ENCODE measurements at places on chromosomes 2 and 18.
A peak's percentile ranks its signal among the peaks of the same experiment; 100 is the strongest.

GRCh38 chr2:196293751-196294515 lies 122.6 kb upstream of the STK17B start:
- peak; percentile 84 for DNase-seq

- DNase-seq, result no peak
Observed at GRCh38 chr18:28163201-28163775, 13.6 kb downstream of the CDH2 start.

DNA sequence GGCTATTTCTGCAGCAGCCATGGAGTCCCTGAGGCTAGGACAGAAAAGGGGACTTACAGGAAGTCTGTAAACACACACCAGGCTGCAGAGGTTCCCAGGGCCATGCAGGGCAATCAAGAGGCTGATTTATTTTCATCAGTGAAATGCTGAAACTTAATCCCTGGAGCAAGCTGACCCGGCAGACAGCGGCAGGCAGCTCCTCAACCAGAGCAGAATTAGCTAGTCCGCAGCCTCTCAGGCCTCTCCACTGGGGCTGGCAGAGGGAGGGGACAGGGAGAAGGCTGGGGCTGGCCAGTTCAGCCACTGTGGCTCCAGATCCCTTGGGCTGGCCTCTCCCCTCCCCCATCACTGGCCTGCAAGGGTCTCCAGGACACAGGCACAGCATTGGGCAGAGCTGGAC lies 136.3 kb downstream of the TNS1 start:
- no peak for DNase-seq

DNA sequence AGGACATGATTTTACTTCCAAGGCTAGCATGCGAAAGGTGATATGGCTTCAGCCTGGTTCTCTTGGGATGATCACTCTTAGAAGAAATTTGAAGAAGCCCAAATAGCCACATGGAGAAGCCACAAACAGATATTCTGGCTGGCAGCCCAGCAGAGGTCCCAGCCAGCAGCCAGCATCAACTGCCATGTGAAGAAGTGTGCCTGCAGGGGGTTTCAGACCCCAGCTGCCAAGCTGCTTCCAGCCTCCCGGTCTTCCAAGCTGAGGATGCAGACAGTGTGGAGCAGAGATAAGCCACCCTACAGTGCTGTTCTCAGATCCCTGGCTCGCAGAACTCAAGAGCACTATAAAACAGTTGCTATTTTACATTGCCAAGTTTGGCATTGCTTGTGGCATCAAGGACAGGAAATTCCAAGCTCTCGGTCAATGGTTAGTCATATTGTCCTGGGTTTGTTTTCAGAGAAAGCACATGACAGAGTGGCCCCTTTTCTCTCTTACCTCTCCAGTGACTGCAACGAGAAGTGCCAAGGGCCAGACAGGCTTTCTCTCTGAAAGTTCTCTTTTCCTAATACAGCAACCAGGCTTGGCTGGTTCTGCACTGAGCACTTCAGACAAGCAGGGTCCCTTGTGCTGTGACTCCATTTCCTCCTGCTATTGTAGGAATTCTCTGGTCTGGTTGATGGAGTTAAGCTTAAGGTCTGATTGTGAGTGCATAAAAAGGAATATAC lies 223.7 kb downstream of the ANKRD30B start:
- no peak for DNase-seq

DNA sequence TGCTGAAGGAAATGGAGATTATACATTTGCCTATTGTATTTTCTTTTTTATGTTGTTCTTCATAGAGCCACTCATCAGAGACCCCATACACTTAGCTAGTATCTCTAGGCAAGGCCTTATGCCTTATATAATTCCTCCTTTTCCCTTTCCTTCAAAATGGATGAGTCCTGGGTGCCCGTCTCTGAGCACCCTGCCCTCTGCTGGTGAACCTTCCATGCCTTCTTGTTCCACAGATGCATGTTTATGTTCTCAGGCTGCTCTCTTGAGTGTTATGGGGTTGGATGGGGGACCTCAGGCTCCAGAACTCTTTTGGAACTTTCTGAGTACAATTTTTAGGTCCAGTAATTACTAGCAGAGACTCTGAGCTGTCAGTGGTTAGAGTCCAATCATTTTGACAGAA lies 368.6 kb upstream of the SPRED2 start:
- DNase-seq, result peak; percentile 22

GRCh38 chr2:181632733-181633401 lies 24.0 kb downstream of the CERKL start:
- peak; percentile 60 for DNase-seq

DNA sequence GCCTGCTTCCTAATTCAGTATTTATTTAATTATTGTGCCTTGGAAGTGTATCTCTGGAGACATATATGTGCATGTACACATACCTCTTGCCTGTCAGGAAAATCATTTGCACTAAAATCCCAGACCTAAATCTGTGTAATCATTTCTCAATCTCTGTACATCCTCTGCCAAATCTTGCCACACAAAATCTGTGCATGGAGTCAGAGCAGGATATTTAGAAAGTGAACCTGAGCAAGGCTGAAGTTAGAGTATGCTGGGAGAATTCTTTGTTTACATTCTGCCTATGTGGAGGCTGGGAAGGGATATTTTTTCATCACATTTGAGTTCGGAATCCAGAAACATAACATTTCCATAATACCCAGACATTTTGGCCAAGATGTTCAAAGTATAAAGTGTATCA lies 9.3 kb downstream of the XRCC5 start:
- no peak for DNase-seq

DNA sequence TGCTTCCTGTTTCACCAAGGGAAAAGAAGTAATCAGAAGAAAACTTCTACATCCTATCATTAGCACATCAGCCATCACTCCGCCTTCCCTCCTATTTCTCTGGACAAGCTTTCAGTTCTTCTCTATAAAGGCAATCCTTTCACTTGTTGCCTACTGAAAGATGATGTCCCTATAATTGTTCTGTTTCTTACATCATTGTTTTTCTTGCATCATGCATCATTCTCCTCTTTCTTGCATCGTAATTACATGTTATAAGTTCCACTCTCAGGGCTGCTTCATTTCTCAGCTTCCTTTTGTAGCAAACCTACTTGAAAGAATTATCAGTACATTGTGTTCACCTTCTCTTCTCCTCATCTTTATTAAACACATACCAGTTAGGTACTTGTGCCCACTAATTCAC lies 7.2 kb downstream of the SLC30A6 start:
- no peak for DNase-seq

DNA sequence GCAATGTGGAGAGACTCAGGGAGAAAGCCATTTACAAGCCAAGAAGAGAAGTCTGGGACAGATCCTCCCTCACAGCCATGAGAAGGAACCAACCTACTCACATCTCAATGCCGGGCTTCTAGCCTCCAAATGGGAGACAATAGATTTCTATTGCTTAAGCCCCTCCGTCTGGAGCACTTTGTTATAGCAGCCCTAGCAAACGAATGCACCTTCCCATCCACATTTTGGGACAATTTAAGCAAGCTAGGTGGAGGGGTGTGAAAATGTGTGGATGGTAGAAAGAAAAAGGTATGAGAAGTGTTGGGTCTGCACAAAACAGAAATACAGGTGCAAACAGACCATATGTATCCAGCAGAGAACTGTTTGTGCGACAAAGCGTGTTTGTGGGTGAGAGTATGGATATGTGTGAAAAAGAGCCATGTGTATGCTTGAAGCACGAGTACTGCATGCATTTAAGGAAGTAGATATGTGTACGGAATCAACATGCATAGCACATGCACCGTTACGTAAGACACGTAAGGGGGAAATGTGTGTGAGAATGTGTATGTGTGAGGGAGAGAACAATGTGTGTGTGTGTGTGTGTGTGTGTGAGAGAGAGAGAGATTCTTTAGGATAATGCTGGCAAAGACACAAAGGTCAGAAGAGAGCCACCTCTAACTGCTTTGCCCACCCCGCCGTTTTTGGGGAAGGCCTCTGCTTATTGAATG lies 13.1 kb upstream of the E2F6 start:
- no peak for DNase-seq

DNA sequence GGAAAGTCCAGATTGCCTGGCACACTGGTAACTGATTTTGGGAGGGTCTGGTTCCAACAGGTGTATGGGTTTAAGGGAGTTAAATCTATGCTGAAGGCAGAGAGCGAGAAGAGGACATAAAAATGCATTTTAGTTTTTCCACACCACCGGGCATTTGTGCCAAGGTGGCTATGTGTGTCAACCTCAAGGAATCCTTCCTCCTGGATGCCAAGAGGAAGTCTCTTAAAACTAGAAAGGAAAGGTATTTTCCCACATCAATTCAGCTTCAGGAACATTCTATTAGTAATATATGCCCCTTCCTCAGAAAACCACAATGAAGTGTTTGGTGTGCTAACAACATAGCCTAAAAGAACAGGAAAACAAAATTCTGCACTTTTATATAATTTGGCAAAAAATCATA lies 5.4 kb upstream of the GAREM1 start:
- DNase-seq, result no peak

DNA sequence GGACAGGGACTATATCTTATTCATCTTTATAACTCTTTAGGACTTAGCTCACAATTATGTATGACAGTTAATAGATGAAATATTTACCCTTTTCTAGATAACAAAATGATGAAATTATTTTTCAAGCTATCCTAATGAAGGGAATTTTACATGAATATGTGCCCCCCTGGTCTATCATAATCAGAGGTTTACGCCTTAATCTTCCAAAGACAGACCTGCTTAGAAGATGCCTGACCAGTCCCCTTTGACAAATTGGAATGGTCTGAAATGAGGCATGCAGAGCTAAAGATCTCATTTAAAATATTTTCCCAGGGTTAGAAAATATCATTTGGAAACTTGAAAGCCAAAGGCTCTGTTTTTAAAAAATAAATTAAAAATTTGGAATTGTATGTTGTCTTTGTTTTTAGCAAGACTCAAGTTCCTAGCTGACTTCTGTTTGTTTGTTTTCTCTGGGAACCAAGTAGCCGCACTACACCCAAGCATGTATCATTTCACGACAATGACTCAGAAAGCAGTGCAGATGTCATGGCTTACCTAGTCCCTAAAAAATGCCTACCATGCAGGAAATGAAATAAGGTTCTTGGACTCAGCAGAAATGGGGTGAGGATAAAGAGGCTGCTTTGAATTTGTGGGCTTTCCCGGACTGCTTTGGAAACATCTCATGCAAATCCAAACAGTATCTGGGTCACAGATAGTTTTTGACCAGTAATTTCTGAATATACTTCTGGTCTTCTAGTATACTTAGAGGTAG lies 162.1 kb downstream of the ZEB2 start:
- DNase-seq, result peak; percentile 80

DNA sequence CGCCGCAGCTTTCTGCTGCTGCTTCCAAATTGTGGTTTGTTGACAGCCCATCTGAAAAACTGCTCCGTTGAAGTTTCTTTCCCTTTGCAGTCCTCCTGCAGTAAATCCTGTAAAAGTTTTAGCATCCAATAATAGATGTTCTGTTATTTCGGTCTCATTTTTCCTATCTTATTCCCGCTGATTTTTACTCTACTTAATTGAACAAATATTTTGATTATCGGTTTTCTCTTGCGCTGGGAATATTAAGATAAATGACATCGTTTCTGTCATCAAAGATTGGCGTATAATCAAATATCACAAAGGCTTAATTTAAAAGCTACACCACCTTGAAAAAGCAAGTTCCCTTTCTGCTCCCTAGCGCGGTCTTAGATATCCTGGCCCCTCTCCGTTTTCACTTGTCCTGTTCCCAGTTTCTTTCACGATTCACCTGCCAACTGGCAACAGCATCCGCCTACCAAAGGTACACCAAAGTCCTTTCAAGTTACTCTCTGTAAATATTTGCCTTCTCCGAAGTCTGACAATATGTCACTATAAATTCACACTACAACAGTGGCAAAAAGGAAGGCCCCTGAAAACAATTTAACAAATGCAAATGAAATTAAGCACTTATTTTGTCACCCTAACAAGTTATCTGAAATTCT lies 1.0 kb upstream of the STRN start:
- DNase-seq, result no peak

GRCh38 chr2:763766-764525 lies 86.7 kb upstream of the TMEM18 start:
- no peak for DNase-seq

GRCh38 chr2:156436497-156437085 lies 412 bp downstream of the GPD2 start:
- no peak for DNase-seq

GRCh38 chr18:59437851-59438569 lies 78.9 kb upstream of the LMAN1 start:
- no peak for DNase-seq

DNA sequence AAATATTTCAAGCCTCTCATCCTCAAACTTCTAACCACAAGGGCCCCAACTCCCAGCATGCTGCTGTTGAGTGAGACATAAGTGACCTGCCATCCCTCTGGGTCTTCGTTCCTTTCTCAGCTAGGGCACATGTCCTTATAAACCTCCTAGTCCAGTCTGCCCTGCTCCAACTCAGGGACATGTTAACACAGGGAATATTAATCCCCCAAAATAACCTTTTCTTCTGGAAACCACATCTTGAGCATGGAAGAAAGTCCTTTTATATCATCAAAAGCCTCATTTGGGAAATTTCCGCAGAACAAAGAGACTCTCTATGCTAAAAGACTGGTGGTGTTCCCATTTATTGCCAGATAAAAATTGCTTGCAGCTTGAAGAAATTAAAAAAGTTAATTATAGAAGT lies 14.4 kb downstream of the TNP1 start:
- no peak for DNase-seq

DNA sequence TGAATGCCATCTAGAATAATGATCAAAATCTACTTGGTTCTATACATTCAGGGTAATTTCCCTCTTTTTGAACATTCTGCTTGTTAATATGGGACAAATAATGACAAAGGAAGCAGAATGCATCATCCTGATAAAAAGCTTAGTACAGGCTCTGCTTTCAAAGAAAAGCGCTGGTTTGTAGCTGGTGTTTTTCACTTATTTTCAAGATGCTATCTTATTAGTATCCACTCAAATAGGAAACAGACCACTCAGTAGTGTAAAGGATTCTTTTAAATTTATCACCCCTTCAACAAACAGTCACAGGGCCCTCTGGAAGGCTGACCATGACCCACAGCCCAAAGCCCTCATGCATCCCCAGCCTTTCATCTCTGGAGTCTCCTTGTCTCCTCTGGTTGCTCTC lies 18.0 kb upstream of the AFF3 start:
- no peak for DNase-seq

- DNase-seq, result no peak
Observed at GRCh38 chr18:11862468-11863137, 11.4 kb downstream of the CHMP1B start.
